ENCODE measurements at places on chromosomes 5 and 9.

GRCh38 chr5:114174131-114174530, 187.7 kb upstream of the KCNN2 start:
- no peak for DNase-seq

DNA sequence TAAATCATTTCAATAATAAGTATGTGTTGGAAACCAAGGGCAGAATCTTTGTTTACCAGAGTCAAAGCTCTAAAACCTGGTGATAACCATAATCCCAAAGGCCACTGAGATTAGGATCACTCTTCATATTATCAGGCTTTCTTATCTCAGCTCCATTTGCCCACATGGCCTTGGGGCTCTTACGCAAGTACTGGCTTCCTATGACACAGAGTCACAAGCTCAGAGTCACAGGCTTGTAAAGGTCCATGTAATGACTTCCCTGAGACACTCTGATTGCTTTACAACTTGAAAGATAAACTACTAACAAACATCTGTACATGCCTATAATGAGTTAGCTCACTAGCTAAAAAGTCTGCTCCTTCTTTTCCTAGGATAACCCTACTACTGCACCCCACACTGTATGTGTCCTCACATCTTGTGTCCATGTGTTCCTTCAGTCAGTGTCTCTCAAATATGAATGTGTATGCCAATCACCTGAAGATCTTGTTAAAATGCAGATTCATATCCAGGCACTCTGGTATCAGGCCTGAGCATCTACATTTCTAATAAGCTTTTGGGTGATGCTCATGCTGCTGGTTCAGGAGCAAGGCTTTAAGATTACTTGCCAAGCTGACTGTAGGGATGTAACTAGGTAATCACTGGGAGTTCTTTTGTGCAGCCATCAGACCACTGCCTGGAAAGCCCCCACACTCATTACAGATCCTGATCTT, 28.4 kb downstream of the SEMA6A start:
- peak; percentile 80 for DNase-seq

- DNase-seq, result no peak
Measured at GRCh38 chr5:140408750-140409241, 7.2 kb downstream of the ANKHD1 start.

- no peak for DNase-seq
Measured at GRCh38 chr5:142386137-142387023, 61.6 kb upstream of the SPRY4 start.

DNA sequence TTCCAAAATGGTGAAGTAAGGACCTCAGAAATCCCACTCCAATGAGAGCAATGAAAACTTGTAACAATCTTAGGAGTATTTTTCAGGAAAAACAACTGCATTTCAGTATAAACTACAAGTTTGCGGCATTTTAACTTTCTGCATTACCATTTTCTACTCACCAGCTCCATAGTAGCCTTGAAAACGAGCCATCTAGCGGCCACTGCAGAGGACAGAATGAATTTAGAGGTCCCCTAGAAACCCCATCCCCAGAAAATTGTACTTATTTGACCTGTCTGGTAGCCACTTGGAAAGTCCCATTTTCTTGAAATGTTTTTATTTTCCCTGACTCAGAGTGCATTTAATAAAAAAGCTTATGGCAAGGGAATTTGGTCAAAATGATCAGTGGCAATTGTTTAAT, 205.4 kb upstream of the ITGA1 start:
- no peak for DNase-seq

DNA sequence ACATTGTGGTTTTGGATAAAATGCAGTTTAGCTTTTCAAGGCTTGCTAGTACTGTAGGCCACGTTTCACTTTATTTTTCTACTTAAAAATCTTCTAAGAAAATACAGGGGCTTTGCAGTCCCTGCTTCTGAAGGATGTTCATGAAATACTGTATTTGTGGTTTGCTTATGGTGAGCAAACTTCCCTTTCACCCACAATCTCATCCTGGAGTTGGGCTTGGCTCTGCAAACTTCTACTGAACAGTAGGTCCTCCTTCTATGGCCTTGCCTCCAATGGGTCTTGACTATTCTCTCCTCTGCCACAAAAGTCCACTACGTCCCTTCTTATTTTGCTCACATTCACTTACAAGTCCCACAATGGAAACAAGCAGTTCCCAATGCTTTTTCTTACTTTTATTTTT, 502.7 kb upstream of the KLF4 start:
- DNase-seq, result no peak

GRCh38 chr9:534886-535285, 306.6 kb upstream of the DMRT1 start:
- DNase-seq, result peak; percentile 45

DNA sequence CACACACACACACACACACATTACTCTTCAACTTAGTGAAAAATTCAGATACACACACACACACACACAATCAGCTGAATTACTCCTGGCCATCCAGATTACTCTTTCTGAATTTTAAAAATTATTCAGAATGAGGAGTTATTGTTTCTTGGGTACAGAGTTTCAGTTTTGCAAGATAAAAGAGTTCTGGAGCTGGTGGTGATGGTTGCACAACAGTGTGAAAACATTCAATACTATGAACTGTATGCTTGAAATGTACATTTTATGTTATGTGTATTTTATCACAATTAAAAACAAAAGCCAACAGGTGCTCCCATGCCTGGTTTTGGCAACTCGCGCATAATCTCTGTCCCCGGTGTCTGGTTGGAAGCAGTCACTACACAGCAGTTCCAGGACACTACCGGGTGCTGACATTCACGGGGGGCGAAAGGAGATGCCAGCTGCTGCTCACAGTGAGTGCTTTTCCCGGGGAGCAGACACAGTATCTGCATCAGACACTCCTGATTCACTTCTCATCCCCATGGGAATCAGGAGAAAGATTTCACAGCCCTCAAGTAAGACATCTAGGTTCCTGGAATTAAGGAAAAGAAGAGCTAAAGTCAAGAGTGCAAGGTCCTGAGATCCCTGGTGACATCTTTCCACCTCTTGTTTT, 55.7 kb downstream of the LHFPL2 start:
- DNase-seq, result no peak

DNA sequence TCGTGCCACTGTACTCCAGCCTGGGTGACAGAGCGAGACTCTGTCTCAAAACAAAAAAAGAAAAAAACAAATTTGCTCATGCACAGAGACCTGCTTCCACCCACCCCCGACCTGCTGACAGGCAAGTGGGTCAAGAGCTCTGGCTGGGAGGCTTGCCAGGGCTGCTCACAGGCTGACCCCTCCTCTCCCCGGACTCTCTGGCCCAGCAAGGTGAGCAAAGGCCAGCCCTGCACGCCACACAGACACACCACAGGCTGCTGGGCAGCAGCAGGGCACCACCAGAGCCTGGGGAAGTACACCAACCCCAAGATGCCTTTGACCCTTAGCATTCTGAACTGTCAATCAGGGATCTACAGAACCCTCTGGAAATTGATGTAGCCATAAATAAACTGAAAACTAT, 29.2 kb downstream of the NSUN2 start:
- no peak for DNase-seq

- no peak for DNase-seq
Measured at GRCh38 chr5:7329712-7330111, 66.2 kb upstream of the ADCY2 start.

- peak; percentile 91 for DNase-seq
Measured at GRCh38 chr9:136625101-136626065, 37.3 kb upstream of the EGFL7 start.

- no peak for DNase-seq
Measured at GRCh38 chr5:67910546-67910945, 305.0 kb upstream of the PIK3R1 start.

- DNase-seq, result no peak
Measured at GRCh38 chr9:124228516-124228915, 29.2 kb upstream of the NEK6 start.

GRCh38 chr5:57422993-57423392, 59.6 kb downstream of the ACTBL2 start:
- no peak for DNase-seq

- no peak for DNase-seq
Measured at GRCh38 chr9:91516777-91517176, 93.1 kb upstream of the NFIL3 start.

- DNase-seq, result no peak
Measured at GRCh38 chr9:26412446-26412845, 480.2 kb downstream of the CAAP1 start.

- DNase-seq, result no peak
Measured at GRCh38 chr5:67149951-67150523, 46.6 kb downstream of the CD180 start.

DNA sequence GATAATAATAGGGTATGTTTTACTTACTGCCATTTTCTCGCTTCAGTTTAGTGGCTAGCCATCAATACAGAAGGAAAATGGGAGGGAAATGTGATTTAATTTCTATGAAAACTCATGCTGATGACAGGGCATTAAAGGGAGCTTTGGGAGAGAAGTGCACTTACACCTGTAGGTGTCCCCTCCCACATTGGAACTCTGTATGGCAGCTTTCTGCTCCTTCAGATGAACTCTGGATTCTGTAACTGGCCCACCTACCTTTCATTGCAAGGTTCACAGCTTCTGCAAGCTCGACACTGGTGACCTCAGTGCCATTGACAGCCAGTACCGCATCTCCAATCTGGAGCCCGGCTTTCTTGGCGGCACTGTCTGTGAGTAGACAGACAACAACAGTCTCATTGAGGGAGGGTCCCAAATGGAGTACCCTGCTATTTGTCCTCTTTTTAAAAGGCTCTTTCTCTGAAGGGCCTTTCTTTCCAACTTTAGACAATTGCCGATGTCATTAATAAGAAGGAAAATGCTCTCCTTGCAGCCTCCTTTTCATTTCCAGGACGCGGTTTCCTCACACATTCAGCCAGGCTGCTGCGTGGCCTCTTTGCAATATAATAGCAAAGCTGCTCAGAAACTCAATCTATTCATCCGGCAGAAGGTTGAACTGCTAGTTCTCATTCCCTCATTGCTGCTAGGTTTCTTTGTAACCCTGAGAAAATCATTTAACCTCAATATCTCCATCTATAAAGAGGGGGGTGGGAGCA, 63.6 kb downstream of the NUDT12 start:
- no peak for DNase-seq

DNA sequence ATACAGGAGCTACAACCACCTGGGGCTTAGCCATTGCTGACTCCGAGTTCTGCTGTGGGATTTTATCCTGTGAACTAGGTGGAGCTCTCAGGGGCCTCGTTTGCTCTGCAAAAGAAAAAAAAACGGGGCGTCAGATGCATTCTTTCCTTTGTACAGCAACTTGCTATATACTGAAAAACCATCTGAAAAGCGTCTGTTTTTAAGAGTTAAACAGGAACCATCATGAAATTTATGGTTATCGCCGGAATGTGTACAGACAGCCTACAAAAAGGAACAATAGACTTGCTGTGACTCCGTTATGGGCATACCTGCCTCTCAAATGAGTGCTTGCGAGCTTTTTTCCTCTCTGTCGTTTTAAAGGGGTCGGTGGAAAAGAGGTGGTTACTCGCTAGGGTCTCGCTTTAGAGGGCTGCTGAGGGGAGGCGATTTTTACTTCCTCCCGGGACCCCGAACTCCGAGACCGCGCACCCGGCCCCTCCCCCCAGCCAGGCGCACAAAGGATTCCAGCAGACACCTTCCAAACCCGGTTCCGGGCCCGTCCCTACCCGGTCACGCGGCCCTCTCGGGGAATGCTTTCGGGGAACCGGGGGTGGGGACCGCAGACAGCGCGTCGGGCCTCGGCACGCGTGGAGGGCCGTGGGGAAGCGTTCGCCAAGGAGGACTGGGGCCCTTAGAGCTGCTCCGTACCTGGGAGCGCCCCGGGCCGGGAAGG, 826 bp downstream of the PAIP1 start:
- DNase-seq, result peak; percentile 66

DNA sequence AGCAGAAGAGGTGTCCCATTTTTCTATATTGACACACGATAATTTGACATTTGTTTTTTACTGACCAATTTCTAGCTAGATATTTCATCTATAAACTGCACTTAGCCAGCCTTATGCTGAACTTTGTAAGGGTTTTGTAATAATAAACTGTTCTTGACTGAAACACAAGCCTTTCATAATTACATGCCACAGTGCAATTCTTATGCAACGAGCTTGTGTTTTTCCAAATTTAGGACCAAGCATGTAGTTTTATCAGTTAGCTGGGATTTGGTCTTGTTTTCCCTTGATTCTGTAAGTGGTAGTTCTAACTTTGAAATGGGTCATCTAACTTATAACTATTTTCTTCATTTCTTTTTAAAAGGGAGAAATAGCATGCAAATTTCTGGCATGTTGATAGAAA, 1.3 kb upstream of the LURAP1L start:
- DNase-seq, result no peak

- DNase-seq, result no peak
Measured at GRCh38 chr5:143509758-143510221, 106.3 kb upstream of the NR3C1 start.

DNA sequence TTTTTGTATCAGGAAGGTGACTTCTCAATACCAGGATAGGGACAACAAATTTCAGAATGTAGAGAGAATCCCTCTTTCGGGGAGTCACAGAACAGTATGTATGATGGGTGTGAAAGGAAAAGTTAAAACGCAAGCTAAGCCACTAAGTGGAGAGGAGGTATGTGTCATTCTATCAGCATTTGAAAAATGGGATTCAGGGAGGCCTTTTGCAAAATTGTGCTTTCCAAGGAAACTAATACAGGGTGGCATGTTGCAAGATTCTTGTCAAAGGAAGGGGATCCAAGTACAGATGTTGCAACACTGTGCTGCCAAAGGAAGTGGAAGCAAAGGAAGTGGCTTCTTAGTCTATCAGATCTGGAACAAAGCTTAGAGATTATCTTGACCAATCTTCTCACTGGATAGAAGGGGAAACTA, 12.6 kb upstream of the TNIP1 start:
- no peak for DNase-seq

- DNase-seq, result peak; percentile 81
Measured at GRCh38 chr9:133050781-133051180, 11.0 kb upstream of the CEL start.

GRCh38 chr9:123525424-123525823, 169.4 kb downstream of the CRB2 start:
- DNase-seq, result no peak

DNA sequence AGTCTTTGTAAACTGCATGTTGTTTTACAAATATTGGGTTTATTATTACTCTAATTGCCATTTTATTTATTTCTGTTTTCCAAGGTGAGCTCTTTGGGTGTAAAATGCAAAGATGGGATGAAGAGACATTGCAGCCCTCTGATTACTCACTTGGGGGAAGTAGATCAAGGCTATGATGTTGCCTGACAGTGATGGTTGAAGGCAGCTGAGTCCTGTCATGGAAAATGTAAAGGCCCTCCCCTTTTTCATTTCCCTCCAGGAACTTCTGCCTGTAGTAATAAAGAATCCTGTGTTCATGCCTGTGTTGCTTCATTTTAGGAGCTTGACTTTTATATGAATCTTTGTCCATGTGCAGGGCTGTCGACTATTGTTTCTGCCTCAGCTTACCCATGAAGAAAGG, 605.4 kb upstream of the CLINT1 start:
- DNase-seq, result no peak

DNA sequence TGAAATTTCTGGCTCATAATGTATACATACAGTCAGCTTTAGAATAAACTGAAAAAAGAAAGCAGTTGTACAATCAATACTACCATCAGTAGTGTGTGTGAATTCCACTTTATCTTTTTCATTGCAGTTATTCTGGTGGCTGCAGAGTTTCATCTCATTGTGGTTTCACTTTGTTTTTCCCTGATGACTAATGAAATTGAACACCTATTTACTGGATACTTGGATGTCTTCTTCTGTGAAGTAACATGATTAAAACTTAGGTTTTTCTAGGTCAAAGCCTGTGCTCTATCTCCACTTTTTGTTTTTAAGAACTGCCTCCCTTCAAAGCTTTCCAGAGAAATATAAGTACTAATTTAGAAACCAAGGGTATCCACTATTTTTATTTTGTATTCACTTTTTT, 174.3 kb downstream of the TRPM3 start:
- no peak for DNase-seq

GRCh38 chr5:149053072-149053695, 9.7 kb downstream of the SH3TC2 start:
- DNase-seq, result no peak

- DNase-seq, result no peak
Measured at GRCh38 chr5:83249156-83249555, 171.8 kb downstream of the XRCC4 start.
